ENCODE measurements at places on chromosomes 13 and 19. TPM values are rescaled to one million over a fixed set of nuclear protein-coding genes. Genes with fewer than 3 reads are reported as not detected.
A peak's percentile ranks its signal among the peaks of the same experiment; 100 is the strongest.

Gene CRLF1
- total RNA-seq: 153 TPM

DNA sequence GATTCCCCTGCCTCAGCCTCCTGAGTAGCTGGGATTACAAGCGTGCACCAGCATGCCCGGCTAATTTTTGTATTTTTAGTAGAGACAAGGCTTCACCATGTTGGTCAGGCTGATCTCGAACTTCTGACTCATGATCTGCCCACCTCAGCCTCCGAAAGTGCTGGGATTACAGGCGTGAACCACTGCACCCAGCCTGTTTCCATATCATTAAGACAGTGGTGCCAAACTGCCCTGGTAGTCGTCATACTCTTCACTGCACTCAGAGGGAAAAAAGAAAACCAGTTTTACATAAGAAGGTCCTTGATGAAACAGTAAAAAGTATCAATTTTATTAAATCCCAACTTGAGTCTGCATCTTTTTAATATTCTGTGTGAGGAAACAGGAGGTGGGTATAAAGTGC, 14.9 kb downstream of the CDADC1 start:
- DNase-seq: no peak

DNA sequence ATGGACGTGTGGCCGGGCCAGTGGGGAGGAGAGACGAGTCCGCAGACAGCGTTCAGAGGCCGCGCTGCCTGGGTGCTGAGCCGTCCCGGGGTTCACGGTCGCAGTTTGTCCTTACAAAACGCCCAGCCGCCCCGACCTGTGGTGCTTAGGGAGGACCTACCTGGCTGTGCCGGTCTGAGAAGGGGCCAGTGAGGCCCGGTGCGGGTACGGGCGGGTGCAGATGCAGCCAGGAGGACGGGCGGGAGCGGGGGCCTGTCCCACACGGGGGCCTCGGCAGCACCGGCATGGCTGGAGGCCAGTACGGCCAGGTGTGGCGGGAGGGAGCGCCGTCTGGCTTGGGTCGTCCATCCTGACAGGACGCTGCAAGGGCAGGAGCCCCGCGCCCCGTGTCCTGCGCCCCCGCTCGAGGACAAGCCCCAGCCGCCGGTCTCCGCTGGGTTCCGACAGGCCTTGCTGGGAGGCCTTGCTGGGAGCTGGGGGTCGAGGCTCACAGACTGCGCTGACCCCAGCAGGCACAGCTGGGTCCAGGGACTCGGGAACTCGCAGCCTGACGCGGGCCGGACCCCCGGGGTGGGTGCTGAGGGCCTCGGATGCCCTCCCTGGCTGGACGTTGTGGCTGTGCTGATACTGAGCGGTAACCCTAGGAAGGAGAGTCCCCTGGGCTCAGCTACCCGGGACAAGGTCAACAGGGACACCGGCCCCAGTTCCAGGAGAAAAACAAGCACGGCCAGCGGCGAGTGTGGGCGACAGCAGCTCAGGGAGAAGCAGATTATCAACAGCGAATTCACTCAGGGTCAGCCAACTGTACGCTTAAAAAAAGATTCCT, 5.3 kb upstream of the PROZ start:
- no peak for DNase-seq

- DNase-seq: no peak
Observed at GRCh38 chr19:10237702-10238101, 6.6 kb upstream of the S1PR2 start.

Gene METTL21C
- total RNA-seq: not detected

Gene IGFL2
- not detected for total RNA-seq

DNA sequence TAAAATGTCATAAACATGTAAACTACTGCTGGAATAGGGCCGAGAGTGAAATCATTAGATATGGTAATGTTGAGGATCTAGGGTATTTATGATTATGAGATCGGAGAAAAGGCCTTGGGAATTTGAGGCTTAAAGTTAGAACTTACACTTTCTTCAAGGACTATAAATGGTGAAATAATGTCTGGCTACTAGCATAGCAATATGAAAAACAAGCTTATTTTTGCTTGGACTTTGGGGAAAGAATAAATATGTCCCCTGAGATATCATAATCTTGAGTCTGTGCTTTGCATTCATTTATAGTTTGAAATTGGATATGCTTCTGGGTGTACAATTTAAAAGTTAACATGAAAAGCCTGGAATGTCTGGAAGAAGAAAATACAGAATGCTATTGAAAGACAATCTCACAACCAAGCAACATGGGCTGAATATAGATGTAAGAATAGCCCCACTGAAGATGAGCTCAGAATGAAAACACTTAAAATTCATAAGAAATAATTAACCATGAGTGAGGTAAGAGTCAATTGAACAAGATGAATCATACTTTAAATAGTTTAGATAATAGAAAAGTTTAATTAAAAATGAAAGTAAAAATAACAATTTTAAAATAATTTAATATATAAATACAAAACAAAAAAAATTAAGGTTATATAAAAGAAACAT, 1555.4 kb upstream of the MIR17HG start:
- DNase-seq: no peak

Gene JSRP1
- total RNA-seq: not detected

Gene LRRC4B
- total RNA-seq: 8.0 TPM

Gene TRPM4
- total RNA-seq: 24.6 TPM

Gene FUT1
- total RNA-seq: 2.2 TPM

GRCh38 chr19:41309180-41310032, 566 bp upstream of the CCDC97 start:
- DNase-seq: no peak

Gene NECTIN2
- 64.4 TPM for total RNA-seq

Gene USHBP1
- 4.6 TPM for total RNA-seq

GRCh38 chr19:1765232-1765903, 12.1 kb downstream of the ONECUT3 start:
- no peak for DNase-seq

GRCh38 chr13:26041444-26041843, 10.4 kb downstream of the SHISA2 start:
- peak; percentile 62 for DNase-seq

- DNase-seq: no peak
Observed at GRCh38 chr13:56187331-56187730, 953.4 kb upstream of the PRR20A start.

Gene DMKN
- total RNA-seq: 4.3 TPM

DNA sequence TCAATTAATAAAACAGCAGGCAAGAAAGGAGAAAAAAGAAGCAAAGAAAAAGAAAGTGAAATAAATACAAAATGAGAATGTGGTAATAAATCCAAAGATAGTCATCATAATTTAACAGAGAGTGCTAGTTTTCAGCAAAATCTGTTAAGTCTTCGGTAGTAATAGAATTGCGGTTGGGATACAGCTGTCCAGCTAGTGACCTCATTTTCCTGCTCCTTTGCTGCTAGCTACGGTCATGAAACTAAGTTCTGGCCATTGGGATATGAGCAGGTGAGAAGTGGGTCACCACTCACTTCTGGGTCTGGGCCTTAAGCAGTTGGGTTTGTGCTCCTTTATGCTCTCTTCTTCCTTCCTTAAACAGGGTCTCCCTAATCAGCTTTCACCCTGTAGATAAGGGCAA, 11.7 kb upstream of the DGKH start:
- DNase-seq: no peak

DNA sequence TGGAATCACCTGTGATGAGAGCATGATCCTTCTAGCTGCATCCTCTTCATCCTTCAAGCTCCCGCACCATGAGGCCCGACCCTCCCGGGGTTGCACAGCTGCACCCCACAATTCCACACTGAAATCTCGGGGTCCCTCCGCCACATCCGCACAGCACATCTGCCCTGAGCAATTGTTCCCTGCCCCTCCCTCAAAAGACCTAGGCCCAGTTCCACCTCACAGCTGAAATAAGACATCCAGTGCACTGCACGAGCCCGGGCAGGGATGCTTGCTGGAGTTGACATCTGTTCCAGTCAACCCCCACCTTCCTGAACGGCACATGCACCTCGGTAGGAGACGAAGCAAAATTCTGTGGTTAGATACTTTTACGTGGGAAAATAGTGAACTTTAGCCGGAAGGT, 14.7 kb upstream of the SOX1 start:
- DNase-seq: no peak

Gene UQCR11
- total RNA-seq: 152 TPM

DNA sequence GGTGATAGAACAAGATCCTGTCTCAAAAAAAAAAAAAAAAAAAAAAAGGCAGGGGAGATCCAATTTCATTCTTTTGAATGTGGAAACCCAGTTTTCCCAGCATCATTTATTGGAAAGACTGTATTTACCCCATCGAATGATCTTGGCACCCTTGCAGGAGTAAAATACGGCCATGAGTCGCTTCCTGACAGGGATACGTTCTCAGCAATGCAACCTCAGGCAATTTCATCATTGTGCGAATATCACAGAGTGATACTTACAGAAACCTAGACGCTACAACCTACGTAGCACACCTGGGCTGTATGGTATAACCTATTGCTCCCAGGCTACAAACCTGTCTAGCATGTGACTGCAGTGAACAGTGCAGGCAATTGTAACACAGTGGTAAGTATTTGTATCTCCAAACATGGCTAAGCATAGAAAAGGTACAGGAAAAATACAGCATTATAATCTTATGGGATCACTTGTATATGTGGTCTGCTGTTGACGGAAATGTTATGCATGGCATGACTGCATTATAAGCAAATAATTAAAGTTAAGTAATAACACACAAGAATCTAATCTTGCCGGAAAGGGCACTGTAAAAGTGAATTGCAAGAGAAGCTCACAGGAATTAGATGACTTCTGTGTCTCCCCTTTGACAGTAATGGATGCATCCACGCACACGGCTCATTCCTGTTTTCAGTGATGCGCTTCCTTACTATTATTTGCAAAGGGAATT, 24.1 kb downstream of the RFX2 start:
- DNase-seq: no peak

GRCh38 chr13:103062079-103062478, 4.1 kb downstream of the SLC10A2 start:
- no peak for DNase-seq

DNA sequence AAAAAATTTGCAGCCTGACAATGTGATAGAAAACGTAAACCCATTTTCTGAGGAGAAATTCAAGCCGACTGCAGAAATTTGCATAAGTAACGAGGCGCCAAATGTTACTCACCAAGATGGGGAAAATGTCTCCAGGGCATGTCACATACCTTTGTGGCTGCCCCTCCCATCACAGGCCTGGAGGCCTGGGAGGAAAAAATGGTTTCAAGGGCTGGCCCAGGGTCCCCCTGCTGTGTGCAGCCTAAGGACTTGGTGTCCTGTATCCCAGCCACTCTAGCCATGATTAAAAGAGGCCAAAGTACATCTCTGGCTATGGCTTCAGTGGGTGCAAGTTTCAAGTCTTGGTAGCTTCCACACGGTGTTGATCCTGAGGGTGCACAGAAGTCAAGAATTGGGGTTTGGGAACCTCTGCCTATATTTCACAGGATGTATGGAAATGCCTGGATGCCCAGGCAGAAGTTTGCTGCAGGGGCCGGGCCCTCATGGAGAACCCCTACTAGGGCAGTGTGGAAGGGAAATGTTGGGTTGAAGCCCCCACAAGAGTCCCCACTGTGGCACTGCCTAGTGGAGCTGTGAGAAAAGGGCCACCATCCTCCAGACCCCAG, 1842.3 kb downstream of the PCDH9 start:
- no peak for DNase-seq
